Germinal center (tissue), 1 donor: ENCODE measurements at places on chromosomes 2 and 18.
A peak's percentile ranks its signal among the peaks of the same experiment; 100 is the strongest.

DNA sequence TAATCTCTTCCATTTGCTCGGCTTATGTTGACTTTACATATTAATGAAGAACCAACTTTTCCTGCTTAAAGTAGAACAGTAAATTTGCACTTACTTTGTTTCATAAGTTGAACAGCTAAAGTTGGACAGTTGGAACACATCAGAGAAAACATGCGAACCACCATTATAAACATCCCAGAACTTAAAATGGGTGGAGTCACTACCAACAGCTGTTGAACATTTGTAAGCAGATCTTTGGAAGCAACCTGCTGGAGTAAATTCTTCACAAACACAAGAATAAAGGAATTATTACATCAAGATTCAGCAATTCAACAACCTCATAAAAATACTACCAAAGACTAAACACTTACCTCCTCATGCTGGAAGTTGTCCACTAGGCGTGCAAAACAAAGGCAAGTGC lies 96.4 kb upstream of the DNER start:
- DNase-seq = no peak

- no peak for DNase-seq
Observed at GRCh38 chr2:35548171-35548570, 807.4 kb upstream of the CRIM1 start.

- DNase-seq = no peak
Observed at GRCh38 chr2:19377717-19378116, 19.3 kb upstream of the OSR1 start.

- no peak for DNase-seq
Observed at GRCh38 chr2:9401646-9402371, 21.5 kb downstream of the ITGB1BP1 start.

DNA sequence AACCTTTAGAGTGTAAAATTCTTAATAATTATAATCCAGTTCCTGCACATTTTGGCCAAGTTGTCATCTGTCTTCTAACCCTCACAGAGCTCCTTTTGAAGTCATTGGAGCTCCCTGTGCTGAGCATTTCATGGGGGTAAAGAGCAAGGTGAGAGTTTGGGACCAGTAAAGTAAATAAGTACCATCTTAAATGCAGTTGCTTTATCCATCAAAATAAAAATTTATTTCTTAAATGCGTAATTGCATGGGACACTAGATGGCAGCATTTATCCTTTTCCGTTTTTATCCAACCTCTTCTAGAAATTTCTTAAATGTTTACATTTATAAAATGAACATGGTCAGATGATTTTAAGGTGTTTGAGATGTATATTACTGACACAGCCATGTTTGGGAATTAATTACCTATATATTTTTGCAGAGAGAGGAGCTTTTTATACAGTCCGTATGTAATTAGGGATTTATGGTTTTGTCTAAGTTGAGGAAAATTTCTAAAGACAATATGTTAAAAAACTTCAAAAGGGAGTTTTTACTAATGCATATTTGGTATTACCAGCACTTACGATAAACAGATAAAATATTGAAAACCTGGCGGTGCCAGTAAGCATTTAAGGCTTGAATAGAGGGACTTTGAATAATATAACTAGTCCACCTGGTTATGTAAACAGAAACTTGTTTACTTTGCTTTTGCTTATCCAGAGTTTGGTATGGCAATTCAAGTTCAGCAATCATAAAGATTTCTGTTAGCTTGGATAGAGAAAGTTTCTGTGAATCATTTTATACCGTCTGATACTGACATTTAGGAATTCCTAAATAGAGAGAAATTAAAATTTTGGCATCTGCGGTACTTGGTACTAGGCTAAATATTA lies 54.5 kb downstream of the ACSL3 start:
- DNase-seq = no peak

GRCh38 chr2:172108587-172108930 lies 5.9 kb upstream of the DLX2 start:
- no peak for DNase-seq

DNA sequence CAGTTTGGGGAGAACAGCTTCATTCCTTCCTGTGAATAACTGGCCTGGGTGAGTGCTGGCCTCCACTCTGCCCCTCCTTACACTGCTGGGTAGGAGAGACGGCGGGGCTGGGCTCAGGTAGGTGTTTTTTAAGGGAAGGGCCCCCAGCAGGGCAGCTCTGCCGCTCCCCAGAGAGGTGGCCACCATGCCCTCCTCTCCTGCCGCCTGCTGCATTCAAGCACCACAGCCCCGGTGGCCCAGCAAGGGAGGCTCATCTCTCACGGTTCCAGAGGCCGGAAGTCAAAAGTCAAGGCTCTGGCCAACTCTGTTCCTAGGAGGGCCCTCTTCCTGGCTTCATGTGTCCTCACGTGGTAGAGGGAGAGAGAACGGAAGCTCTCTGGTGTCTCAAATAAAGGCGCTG lies 81.1 kb downstream of the SH3BP4 start:
- no peak for DNase-seq

- peak; percentile 60 for DNase-seq
Observed at GRCh38 chr2:25204190-25204838, 35.9 kb upstream of the POMC start.

- DNase-seq = no peak
Observed at GRCh38 chr2:143559147-143559546, 429.9 kb downstream of the ARHGAP15 start.

DNA sequence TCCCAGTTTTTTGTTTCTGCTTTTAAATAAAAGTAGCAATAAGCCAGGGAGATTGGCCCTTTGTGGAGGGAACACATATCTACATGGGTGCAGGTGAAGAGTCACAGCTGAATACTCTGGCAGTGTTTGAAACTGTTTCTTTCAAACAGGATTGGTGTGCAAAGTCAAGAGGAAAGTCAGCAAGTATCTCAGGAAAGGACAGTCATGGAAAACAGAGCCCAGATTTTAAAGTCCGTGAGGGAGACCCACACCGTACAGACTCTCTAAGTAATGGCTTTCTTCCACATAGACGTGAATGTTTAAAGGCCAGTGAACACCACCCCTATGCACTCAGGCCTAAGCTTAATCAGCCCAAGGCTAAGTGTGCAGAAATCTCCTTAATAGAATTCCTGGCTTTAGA lies 95.3 kb downstream of the GFPT1 start:
- DNase-seq = no peak

DNA sequence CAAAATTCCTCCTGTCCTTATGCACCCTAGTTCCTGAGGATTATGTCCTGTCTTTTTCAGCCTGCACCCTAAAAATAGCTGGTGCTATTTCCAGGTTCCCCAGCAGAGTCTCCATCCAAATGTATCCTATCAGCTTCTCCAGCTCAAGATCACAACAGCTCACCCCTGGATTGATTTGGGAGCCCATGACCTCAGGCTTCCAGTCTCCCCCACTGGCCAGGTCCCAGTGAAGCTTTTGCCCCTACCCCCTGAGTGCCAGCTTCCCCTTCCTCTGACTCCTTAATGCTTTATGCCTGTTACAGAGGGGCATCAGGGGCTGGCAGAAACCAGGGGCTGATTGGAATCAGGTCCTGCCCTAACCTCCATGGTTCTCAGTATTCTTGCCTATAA lies 76.9 kb upstream of the DAPL1 start:
- no peak for DNase-seq

DNA sequence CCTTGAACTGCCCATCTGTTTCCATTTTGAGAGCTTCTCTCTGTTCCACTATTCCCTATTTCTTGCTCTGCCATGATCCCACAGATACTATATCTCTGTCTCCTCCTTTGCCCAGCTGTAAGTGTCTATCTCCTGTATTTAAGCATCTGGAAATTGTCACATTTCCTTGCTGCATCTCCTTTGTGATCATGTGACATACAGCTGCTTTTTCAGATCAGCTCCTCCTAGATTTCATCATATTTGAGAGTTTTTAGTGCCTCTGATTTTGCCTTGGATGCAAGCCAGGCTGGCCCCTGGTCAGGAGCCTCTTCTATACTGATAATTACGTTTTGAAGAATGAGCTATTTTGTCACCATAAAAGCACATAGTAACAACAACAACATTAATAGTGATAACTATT lies 131.7 kb upstream of the TNP1 start:
- DNase-seq = no peak

DNA sequence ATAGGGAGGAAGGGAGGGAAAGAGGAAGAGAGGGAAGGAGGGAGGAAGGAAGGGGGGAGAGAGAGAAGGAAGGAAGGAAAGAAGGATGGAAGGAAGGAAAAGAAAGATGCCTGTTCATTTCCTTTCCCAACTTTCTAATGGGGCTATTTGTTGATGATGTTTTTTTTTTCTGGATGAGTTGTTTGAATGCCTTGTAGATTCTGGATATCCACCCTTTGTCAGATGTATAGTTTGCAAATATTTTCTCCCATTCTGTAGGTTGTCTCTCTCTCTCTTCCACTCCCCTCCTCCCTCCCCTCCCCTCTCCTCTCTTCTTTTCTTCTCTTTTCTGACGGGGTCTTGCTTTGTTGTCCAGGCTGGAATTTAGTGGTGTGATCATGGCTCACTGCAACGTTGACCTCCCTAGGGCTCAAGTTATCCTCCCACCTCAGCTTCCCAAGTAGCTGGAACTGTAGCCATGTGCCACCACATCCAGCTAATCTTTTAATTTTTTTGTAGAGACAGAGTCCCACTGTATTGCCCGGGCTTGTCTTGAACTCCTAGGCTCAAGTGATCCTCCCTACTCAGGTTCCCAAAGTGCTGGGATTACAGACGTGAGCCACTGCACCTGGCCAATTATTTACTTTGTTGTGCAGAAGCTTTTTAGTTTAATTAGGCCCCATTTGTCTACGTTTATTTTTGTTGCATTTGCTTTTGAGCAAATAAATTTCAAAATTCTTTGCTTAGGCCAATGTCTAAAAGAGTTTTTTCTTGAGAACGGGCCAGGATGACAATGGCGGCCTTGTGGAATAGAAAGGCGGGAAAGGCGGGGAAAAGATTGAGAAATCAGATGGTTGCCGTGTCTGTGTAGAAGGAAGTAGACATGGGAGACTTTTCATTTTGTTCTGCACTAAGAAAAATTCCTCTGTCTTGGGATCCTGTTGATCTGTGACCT lies 57.3 kb upstream of the FAM117B start:
- DNase-seq = no peak
